ENCODE measurements at places on chromosomes 2 and 18.

GRCh38 chr2:186891185-186891621, 42.2 kb upstream of the ZSWIM2 start:
- DNase-seq = no peak

GRCh38 chr2:148979164-148979918, 59.2 kb upstream of the LYPD6B start:
- DNase-seq = no peak

GRCh38 chr2:240567137-240567871, 980 bp upstream of the RNPEPL1 start:
- no peak for DNase-seq

- DNase-seq = no peak
Measured at GRCh38 chr18:48947092-48947491, 3.7 kb downstream of the SMAD7 start.

- DNase-seq = no peak
Measured at GRCh38 chr2:241111440-241111805, 9.3 kb upstream of the MTERF4 start.

DNA sequence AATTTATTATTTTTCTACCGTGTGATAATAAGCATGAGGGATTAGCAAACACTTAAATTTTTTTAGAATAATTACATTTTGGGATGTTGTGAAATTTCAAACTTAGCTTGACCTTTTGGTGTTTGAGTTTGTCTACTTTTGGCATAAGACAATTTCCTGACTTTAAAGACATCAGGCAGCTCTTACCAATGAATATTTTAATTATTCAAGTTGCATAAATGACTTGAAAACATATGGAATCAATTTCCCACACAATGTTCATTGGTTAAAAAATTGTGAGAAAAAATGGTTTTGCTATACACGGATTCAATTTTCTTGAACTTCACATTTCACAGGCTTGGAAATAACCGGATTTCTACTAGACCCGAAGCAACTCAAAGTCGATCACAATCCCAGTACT, 243.4 kb downstream of the IKZF2 start:
- DNase-seq = no peak

- no peak for DNase-seq
Measured at GRCh38 chr18:13382366-13382953, 163.9 kb downstream of the LDLRAD4 start.

DNA sequence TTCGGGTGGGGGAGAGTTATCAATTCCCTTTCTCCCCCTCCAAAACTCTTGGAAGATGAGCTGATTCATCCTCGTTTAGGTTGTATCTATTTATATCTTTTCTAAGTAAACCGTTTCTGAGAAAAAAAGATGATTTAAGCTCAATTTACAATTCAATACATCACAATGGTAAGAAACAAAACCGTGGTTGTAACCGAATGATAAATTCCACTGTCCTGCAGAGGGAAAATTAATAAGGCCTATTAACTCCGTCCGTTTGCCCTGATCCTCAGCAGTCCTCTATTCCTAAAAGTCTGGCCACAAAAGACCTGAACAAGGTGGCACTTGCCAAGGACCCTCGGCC, 286.2 kb downstream of the TCF4 start:
- no peak for DNase-seq

DNA sequence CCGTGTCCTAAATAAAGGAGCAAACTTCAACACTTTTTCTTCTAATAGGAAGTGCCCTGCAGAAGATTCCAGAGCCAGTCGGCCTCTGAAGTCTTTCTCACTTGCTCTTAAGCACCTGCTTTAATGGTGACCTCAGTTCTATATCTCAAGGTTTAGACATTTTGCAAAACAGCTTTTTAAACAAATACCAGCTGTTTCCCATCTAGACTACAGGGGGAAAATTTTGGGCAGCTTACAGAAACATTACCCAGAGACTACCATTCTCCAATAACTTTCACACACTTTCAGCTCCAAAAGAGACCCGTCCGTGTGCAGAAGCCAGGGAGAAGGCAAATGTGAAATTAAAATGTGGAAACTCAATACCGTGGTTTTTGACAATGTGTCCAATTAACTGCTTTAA, 285.3 kb upstream of the CCDC68 start:
- DNase-seq = no peak

DNA sequence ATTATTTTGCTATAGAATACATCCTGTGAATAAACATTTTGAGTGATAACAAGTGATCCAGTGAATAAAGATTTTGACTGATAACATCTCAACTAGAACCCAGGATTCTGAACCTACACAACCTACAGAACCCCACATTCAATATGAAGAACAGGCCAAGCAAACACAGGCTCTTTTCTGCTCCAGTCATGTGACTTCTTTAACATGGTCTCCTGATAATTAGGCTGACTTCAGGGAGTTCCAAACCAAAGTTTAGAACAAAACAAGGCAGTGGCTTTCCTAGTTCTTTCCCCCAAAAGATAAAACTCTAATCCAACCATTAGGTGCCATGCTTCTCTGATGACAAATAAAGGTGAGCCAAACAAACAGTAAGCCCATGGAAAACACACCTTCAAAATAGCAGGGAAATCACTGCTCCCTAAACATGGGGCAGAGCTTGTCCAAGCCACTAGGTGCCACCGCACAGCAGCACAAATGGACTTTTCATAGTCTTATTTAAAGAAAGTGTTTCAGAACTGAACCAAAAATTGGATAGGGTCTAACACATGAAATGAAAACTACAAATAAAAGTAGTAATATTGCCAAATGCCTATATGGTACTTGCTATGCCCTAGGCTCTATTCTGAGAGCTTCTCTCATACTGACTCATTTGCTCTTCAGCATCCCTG, 95.3 kb downstream of the EVA1A start:
- no peak for DNase-seq

GRCh38 chr18:48059455-48060010, 129.1 kb upstream of the SMAD2 start:
- DNase-seq = no peak

GRCh38 chr2:240387669-240388358, 47.6 kb upstream of the GPC1 start:
- DNase-seq = no peak

- no peak for DNase-seq
Measured at GRCh38 chr2:10252661-10253060, 50.0 kb upstream of the HPCAL1 start.

- DNase-seq = no peak
Measured at GRCh38 chr2:232488097-232488711, 570 bp upstream of the ECEL1 start.

DNA sequence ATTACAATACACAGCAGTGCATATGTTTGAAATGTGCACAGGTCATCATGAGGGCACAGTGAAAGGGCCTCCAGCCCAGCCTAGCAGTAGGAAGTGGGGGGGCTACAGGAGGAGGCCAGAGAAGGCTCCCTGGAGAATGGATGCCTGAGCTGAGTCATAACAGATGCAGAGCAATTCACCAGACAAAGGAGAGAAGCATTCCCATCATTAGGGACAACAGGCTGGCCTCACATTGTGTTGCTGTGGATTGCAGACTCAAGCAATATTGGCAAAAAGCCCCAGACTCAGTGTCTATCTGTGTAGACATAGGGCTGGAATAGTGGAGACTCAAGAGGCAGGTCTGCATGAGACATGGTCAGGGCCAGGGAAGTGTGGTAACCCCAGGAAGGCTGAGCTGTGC, 329.9 kb downstream of the DLGAP1 start:
- DNase-seq = no peak

DNA sequence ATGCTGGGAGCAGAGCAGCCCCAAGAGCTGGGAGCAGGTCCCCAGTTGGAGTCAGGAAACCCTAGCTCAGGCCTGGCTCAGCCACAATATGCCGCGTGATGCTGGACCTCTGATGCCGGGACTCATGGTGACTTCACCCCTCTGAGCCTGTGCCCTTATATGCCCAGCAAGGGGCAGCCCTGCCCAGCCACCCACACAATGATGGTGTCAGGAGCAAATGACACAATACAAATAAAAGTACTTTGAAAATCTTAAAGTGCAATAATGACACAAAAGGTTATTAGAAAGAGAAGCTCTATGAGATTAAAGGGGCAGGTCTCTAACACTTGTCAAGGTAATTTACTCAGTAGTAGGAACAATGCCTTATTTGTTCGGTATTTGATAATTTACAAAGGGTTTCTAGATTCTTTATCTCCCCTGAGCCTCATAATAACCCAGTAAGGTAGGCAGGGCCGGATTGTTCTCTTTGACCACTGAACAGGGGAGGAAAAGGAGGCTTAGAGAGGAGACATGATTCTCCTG, 18.3 kb upstream of the KIF3C start:
- DNase-seq = no peak

DNA sequence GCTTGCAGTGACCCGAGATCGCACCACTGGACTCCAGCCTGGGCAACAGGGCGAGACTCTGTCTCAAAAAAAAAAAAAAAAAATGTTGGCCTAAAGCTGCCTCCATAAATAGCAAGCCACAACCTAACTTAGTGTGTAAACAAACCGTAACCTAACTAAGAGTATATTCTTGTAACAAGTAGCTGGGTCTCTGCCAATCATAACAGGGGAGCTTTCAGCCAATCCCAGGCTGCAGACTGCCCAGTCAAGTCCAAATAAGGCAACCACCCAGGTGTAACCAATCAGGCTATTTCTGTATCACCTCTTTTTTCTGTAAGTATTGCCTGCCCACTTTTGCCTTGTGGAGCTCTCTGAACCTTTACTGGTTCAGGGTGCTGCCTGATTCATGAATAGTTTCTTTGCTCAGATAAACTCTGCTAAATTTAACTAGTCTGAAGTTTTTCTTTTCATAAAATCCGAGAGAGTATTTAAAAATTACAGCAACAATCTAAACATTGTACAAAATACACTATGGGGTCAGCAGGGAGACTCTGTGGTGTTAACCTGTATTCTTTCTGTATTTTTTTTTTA, 4.5 kb downstream of the PSTPIP2 start:
- no peak for DNase-seq

- DNase-seq = no peak
Measured at GRCh38 chr2:99845296-99845695, 297.1 kb downstream of the AFF3 start.

DNA sequence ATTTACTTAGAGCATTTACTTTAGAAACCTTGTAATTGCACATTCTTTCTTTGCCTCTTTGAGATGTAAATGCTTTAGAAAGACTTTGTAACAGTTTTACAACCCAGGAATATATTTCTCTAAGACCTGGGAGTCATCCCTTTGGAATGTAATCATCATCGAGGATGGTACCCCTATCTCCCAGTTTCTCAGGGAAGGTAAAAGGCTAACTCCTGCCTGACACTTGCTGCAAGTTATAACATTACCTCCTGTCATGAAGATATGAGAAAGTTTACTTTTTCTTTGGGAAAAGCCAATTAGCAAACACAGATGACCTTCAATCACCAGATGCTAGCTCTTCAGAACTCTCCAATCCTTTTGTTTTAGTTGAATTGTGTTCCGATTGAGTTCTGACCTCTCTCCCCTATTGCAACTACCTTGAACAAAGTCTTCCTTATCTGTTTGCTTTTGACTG, 420.3 kb upstream of the FSIP2 start:
- DNase-seq = no peak

- no peak for DNase-seq
Measured at GRCh38 chr2:213559053-213559452, 274.8 kb downstream of the SPAG16 start.

- no peak for DNase-seq
Measured at GRCh38 chr18:78641689-78642231, 337.9 kb upstream of the SALL3 start.

- no peak for DNase-seq
Measured at GRCh38 chr2:105744909-105745853, at the start of gene NCK2. TSS of gene NCK2 (plus strand) at chr2:105744912. CDS start at chr2:105855064, 110,152 bp downstream.

DNA sequence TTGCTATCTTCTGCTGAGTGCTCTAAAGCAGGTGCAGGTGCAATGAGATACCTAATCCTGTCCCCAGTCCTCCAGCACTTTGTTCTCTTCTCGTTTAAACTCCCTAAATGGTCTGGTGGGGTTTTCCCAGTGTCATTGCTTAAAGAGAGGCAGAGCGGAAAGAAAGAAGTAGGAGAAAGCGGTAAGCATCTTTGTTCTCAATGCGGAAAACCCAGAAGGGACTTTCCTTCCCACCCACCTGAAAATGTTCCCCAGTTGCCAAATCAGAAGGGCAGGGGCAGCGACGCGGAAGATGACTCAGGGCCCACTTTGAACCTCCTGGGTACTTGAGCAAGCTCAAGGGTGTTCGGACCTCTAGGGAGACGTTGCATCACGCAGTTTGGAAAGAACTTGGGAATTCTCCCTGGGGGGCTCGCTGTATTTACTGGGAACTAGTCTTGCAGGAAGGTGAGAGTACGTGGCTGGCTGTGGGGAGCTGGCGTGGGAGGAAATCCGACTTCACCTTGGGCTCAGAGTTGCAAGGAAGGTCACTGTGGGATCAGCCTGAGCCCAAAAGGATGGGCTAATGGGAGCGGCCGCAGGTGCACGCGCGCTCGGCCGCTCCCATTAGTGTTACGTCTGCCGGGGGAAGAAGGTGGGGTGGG, 589 bp upstream of the SGPP2 start:
- no peak for DNase-seq

DNA sequence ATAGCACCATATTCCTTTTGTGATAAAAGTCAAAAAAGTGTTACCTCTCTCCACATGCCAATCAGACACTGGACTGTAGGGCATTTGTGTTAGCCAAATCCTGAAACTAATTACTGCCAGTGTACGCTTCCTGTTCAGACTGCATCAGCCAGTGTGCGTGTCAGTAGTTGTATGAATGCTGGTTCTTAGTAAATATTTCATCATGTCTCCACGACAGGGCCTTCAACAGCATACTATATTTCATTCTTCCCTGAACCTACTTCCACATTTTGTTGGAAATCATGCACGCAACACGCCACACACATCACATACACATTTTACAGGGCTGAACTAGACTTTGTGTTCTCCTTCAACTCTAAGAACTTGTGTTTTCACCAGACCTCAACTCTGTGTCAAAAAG, 77.5 kb downstream of the EPB41L3 start:
- no peak for DNase-seq

DNA sequence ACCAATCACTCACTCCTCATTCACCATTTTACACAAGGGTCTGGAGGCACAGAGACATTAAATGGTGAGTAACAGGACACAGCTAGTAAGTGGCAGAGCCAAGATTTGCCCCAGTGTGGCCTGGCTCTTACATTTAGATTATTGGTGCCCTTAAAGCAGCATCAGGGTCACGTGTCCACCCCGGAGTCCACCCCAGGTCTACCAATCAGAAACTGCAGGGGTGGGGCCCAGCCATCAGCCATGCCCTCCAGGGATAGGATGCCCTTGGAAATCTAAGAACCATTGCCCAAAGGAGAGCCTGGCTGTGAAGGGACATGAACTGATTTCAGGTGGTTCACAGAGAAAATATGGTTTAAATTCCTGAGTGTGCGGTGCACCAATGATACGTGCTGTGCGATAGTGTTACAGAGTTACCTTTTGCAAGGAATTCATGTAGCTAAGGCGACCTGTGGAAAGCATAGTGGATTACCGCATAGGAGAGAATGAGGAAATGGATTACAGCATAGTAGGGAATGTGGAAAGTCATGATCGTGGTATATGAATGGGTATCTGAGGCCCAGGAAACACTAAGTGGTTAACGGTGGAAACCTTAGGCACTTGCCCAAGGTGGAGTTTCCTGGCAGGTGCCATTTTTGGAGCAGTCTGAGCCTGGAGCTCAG, 17.8 kb downstream of the IGFBP5 start:
- no peak for DNase-seq

GRCh38 chr2:69716555-69717120, 25.3 kb upstream of the ANXA4 start:
- no peak for DNase-seq

- no peak for DNase-seq
Measured at GRCh38 chr18:80244956-80245730, 2.2 kb downstream of the PARD6G start.

Data from stimulated activated CD4-positive, alpha-beta T cell treated with anti-CD3 and anti-CD28 coated beads, Interleukin-1b, Interleukin-23, amount 100 ng/mL, for 1 hour (primary cell).